Stomach (tissue), 19 donors: ENCODE measurements at places on chromosomes 7 and 10. TPM values are rescaled to one million over a fixed set of nuclear protein-coding genes. Genes with fewer than 3 reads are reported as not detected.

DNA sequence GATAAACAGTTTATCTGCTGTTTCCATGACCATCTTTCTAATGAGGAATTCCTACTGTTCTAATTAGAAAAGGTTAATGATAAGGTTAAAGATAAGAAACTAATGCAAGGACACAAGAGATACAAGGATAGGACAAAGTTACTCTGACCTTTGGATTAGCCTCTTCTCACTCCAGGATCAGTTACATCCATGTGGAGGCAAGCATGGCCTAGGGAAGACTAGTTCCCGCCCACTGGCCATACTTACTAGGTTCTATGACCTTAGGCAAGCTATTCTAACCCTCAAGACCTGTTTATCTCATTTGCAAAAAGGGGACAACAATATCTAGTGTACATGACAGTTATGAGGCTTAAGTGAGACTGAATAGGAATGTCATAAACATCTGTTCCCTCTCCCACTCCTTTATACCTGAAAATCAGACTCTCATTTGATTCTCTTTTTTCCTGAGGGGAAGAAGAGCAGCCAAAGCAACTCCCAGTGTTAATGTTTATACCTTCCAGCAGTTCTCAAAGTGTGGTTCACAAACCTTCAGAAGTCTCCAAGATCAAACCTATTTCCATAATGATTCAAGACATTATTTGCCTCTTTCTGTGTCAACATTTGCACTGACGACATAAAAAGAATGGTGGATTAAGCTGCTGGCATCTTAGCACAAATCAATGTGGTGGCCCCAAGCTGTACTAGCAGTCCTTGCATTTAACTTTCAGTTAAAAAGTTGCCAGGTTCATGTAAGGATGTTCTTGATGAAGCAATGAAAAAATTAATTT, 72.0 kb downstream of the SRPK2 start:
- DNase-seq = no peak

DNA sequence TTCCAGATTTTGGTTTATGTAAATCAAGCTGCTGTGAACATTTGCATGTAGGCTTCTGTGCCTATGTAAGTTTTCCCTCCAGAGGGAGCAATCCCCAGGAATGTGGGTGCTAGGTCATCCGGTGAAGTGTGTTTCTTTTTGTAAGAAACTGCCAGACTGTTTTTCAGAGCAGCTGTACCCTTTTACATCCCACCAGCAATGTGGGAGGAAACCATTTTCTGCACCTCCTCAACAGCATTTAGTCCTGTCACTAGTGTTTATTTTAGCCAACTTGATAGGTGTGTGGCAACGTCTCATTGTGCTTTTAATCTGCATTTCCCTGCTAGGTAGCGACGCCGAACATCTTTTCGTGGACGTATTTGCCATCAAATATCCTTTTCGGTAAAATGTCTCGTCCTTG, 395.7 kb upstream of the FOXK1 start:
- DNase-seq = no peak

DNA sequence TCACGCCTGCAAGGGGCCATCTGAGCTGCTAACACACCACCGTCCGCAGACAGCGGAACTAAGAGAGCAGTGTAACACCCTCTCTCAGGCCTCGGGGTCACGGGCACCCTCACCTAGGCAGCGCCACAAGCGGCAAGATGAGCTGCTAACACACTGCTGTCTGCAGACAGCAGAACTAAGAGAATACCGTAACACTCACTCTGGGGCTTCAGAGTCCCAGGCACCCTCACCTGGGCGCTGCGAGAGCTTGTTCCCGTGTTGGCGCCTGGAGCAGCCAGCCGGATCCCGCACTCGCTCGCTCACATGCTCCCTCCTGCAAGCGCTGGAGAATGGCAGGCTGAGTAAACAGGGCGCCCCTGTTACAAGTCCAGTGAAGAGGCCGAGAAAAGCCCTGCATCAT, 160.2 kb downstream of the SRPK2 start:
- no peak for DNase-seq

Gene EVX1
- not detected for total RNA-seq

Gene RARRES2
- 70.9 TPM for total RNA-seq

DNA sequence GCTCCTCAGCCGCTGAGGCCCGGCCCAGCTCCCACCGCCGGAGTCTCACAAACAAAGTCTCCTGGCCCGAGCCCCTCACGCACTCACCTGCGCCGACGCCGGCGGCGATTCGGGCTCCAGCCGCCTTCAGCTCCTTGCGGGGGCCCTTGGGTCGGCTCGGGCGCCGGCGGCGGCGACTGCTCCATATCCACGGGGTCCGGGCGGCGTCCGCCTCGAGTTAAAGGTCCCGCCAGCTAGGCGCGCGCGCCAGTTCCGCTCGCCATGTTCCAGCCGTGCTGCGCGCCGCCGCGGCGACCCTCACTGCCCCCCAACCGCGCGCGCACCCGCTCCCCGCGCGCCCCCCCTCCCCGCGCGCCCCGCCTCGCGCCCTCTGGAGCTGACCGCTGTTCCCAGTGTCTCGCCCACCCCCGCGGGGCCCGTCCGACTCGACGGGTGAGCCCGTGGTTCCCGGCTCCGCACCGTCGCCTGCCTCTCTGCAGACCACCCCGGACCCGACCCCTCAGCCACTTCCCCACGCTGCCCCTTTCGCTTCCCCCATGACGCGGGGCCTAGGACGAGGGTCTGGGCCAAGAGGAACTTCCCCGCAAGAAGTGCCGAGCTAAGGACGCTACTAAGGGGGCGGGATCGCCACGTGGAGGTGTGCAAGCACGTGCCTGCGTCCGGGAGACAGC, 396.1 kb downstream of the ZNF33B start:
- DNase-seq = no peak

Gene ABCB4
- not detected for total RNA-seq

Gene AKR1C2
- total RNA-seq = 53.3 TPM

DNA sequence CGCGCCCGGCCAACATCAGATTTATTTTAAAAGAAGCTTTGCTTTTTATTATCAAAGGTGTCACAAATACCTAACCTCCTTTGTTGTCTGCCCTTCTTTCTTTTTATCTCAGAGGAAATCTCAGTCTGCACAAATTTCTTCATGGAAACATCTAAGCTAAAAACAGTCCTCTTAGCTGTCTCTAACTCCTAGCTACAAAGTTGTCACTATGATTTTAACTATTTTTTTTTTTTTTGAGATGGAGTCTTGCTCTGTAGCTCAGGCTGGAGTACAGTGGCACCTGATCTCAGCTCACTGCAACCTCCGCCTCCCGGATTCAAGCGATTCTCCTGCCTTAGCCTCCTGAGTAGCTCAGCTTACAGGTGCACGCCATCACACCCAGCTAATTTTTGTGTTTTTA, 7.3 kb downstream of the TRA2A start:
- no peak for DNase-seq

GRCh38 chr7:107125475-107125874, 43.3 kb upstream of the HBP1 start:
- no peak for DNase-seq

GRCh38 chr10:76778914-76779795, 858.5 kb downstream of the KCNMA1 start:
- DNase-seq = no peak

GRCh38 chr10:75229971-75230370, 5.8 kb downstream of the COMTD1 start:
- DNase-seq = no peak
